Kidney epithelial cell (primary cell): ENCODE measurements at places on chromosomes 6 and 20. TPM values are rescaled to one million over a fixed set of nuclear protein-coding genes. Genes with fewer than 3 reads are reported as not detected.

B3GAT2 gene
- not detected in 2 replicates for total RNA-seq

TREM1 gene
- 0.13 and 1.4 TPM in 2 replicates for total RNA-seq

GRCh38 chr6:114592506-114592905 lies 249.7 kb upstream of the HS3ST5 start:
- no peak for DNase-seq

DNA sequence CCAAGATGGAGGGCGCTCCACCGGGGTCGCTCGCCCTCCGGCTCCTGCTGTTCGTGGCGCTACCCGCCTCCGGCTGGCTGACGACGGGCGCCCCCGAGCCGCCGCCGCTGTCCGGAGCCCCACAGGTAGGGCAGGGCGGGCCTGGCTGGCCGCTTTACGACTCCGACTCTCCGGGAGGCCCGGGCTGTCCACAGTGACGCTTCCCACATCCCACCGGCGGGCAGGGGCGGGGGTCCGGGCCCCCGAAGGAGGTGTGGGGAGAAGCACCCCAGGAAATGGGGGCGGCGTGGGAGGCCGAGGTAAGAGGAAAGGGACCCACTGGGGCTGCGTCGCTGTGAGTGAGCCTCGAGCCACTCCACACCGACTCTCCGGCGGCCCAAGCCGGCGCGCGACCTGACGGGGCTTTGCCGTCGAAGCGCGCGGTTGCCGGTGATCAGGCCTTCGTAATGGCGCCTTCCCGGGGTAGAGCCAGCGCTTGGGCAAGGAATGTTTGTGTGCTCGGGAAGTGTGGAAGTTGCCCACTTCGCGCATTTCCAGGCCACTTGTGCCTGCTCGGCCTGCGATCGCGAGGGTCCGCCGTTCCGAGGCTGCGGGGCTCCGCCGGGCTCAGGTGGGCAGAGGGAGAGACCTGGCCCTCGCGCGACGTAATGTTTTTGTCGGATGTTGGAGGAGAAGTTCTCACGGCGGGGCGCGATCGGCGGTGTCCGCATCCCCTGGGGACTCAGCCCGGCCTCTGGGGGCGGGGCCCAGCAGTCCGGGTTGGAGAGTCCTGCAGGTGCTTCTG lies 427 bp downstream of the GINM1 start:
- DNase-seq = no peak

DNA sequence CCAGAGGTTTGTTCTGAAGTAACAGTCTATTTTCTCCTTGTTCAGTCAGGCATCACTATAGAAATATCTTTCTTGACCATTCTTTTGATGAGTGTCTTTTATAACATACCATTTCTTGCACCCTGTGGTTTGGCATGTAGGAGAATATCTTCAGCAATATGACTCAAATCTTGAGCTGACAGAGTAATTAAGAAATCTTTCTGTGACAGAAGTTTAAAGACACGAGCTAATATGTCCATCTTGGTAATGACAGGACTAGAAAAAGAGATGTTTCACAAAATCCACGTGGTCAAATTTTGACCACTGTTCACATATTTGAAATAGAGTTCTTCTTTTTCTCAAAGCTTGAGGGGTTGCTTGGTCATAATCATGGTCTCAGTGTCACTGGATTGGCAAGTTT lies 149.9 kb downstream of the MYB start:
- DNase-seq = no peak
